Stimulated activated CD4-positive, alpha-beta T cell treated with anti-CD3 and anti-CD28 coated beads, Interleukin-1b, Interleukin-23, amount 100 ng/mL, for 1 hour (primary cell): ENCODE measurements at places on chromosomes 2 and 18.

DNA sequence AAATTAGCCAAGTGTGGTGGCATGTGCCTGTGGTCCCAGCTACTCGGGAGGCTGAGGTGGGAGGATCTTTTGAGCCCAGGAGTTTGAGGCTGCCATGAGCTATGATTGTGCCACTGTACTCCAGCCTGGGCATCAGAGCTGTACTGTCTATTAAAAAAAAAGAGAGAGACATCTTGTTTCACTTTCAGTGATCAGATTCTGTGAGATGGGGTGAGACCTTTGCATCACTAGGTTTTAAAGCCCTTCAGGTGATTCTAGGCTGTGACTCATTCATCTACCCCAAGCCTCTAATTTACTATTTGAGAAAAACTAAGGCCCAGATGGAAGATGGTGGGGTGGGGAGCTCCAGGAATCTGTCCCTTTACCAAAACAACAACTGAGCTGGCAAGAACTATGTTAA lies 7.1 kb downstream of the C2orf92 start:
- DNase-seq, result no peak

DNA sequence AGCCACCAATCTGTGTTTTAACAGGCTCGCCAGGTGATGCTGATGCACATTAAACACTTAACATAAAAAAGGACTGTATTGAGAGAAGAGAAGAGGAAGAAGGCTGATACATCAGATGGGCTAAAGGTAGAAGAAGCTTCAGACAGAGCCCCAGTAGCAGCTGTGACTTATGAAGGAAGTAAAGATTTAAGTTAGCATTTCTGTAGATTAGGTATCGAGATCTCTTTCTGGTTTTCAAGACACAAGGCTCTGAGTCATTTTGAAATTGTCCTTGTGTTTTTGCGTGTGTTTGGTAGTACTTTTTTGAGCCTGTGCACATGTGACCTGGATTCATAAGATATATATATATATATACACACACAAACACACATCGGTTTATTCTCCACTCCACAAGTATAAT lies 40.6 kb upstream of the GCFC2 start:
- DNase-seq, result no peak

- DNase-seq, result no peak
These were observed 145.1 kb upstream of the CELF4 start for GRCh38 chr18:37710726-37711125.

- no peak for DNase-seq
These were observed 42.6 kb downstream of the HNRNPLL start for GRCh38 chr2:38560092-38560491.

DNA sequence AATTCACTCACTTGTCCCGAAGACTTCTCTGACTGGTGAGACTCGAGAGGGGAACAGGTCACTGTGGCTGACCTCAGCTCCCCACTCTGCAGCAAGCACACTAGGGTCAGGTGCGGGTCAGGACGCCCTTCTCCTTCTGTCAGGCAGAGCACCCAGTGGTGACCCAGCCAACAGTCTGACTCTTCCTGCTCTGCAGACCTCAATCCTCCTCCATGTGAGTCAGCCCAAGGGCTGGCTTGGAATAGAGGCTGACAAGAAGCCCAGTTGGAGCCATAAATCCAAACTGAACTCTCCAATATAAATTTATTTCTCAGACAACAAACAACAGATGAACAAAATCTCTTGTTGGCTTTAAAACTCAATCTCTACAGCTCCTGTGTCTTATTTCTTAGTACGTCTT lies 253.1 kb downstream of the SH3BP4 start:
- no peak for DNase-seq

DNA sequence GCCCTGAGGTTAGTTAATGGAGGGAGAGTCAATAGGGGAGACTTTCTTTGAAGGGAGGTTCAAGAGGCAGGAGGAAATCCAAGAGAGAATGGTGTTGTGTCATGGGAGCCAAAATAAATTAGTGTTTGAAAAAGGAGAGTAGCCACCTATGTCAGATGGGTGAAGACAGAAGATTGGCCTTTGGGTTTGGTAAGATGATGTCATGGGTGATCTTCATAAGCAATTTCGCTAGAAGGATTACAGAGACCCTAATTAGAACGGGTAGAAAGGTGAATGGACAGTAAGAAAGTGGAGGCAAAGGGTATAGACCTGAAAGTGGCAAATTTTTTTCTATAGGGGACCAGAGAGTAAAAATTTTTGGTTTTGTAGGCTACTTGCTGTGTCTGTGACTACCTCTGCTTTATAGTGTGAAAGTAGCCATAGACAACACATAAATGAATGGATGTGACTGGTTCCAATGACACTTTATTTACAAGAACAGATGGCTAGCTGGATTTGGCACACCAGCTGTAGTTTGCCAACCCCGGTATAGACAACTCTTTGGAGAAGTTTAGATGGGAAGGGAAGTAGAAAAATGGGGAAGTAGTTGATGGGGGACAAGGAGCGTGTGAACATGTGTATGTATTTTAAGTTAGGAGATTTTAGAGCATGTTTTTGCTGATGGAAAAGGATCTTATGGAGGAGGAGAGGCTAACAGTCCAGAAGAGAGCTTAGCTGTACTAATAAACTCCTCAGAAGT lies 9.3 kb downstream of the STAMBP start:
- DNase-seq, result no peak

DNA sequence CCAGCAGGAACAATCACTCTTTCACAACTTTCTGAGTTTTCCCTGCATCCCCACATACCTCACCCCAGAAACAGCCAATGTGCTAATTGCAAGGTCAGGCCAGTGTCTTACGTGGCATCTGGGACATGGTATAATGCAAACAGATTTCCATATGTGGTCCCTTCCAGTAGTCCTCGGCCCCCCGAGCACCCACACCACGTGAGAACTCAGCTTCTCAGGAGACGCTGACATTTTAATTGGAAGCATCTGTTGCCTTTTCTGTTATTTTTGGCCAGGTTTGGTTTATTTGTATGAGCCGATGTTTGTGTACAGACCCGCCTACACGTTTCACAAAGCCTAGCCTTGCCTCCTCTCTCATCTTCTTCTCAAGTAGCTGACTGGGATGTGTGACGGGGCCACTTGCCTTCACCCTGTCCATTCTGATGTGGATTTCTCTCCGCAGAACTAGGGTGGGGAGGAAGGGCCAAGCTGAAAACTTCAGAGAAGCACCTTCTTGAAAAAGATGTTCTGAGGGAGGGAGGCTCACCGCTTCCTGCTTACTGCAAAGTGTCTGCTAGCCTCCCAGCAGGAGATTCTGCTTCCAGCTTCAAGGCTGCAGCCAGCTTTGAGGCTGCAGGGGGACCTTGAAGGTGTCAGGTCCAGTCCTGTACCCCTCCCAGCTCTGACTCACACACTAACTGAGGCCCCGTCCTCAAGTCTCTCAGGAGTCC lies 109.6 kb upstream of the SLC14A2 start:
- DNase-seq, result no peak

DNA sequence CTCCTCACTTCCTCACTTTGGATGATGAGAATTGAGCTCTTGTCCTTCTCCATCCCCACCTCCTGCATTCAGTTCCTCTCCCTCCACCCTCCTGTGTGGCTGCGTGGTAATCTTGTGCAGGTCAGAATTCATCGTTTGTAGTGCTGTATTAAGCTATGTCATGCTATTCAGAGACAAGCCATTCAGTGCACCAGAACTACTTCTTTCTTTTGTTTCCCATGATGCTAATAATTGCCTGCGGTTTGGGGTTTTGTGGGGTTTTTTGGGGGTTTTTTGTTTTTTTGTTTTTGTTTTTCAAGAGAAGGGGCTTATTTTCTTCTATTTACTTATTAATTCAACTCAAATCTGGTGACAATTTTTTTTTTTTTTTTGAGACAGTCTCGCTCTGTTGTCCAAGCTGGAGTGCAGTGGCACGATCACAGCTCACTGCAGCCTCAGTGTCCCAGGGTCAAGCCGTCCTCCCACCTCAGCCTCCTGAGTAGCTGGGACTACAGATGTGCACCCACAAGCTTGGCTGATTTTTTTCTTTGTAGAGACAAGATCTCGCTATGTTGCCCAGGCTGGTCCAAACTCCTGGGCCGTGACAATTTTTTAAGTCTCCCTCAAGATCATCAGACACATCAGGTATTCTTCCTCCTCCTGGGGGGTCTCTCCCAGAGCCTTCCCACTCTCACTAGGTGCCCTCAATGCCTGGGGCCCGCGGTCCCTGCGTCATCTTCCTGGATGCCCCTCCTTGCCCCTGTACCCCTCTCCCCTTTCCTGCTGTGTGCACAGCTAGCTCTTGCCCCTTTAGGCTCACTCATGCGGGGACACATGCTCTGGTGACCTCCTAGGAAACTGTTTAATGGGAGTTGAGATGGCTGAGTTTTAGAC lies 37.8 kb downstream of the MAL start:
- no peak for DNase-seq

GRCh38 chr2:950080-950966 lies at the start of gene SNTG2:
SNTG2 (plus strand) TSS chr2:950849; CDS start chr2:950997, 148 bp downstream.
- DNase-seq, result peak; percentile 11
